ENCODE measurements at places on chromosomes 7 and 10. TPM values are rescaled to one million over a fixed set of nuclear protein-coding genes. Genes with fewer than 3 reads are reported as not detected.
A peak's percentile ranks its signal among the peaks of the same experiment; 100 is the strongest.

The UNC5B gene
- total RNA-seq, result not detected

DNA sequence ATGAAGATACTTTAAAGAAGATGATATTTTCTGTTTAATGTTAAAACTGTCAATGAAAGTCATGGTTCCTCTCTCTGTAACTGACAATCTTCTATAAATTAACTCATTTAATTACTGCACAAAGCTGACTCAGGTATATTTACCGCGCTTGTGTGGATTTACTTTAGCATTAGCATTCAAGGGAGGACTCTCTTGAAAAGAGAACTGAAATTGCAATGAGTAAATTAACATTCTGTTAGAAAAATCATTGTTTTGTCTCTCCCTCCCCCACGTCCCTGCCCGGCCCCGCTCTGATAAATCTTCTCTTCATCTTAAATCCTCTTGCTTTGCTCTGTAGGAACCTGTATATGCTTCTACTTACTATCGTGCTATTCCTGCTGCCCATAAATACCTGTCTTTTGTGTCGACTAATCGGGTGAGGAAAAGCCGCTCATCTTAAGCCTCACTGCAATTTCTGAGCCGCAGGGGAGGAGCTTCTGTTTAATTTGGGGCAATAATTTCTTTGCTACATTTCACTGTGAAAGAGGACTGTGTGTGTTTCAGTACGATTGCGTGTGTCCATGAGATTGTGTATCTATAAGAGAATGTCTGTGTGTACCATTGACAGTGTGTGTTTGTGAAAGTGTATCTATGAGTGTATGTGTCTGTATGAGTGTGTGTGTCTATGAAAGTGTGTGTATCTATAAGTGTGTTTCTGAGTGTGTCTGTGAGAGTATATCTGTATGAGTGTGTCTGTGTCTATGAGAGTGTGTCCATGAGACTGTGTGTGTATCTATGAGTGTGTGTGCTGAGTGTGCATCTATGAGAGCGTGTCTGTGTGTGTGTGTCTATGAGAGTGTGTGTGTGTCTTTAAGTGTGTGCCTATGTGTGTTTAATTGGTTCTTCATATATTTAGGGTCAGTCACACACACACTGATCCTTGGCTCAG, 46.5 kb upstream of the LYZL2 start:
- H3K27ac ChIP-seq, result no peak overlapping the region
- H3K27me3 ChIP-seq, result peaks cover 12% of the 10 kb centered on the region
- no peak for DNase-seq
- no peaks in the 10 kb centered on the region for H3K4me1 ChIP-seq

The SFTPA1 gene
- not detected for total RNA-seq

DNA sequence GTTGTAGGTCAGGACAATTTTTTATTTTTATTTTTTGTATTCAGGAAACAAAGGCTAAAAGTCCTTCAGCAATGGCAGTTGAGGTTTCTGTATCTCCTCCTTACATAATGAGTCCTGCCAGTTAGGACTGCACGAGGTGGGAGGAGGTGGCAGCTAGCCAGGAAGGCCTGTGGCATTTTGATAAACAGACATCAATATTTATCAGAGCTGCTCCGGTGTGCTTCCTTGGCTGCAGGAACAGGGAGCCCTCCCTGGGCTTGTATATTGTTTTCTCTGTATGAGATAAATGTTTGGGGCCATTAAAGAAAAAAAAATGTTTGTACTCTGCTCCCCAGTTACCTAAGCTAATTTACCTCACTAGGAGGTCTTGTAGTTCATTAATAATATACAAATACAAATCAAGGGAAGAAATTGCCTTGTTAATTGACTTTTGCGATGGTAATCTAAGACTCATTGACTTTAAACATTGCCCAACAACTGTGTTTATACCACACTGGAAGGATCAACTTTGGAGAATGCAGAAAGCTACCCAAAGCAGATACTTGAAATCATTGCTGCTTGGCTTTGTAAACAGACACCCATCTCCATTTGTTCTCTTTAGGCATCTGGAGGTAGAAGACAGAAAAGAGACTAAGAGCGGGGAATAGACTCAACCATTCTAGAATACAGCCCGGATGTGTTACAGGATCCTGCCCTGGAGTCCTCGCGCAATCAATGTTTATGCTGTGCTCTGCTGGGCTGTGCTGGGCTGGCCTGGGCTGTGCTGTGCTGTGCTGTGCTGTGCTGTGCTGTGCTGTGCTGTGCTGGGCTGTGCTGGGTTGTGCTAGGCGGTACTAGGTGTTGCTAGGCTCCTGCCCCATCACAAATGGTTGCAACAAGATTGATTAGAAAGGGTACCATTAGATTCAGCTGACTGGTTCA, 36.5 kb upstream of the PDZD8 start:
- H3K4me3 ChIP-seq, result no peak overlapping the region
- H3K4me1 ChIP-seq, result no peaks in the 10 kb centered on the region
- peaks cover 17% of the 10 kb centered on the region for H3K27me3 ChIP-seq
- DNase-seq, result no peak
- H3K36me3 ChIP-seq, result no peaks in the 10 kb centered on the region
- H3K27ac ChIP-seq, result no peak overlapping the region

DNA sequence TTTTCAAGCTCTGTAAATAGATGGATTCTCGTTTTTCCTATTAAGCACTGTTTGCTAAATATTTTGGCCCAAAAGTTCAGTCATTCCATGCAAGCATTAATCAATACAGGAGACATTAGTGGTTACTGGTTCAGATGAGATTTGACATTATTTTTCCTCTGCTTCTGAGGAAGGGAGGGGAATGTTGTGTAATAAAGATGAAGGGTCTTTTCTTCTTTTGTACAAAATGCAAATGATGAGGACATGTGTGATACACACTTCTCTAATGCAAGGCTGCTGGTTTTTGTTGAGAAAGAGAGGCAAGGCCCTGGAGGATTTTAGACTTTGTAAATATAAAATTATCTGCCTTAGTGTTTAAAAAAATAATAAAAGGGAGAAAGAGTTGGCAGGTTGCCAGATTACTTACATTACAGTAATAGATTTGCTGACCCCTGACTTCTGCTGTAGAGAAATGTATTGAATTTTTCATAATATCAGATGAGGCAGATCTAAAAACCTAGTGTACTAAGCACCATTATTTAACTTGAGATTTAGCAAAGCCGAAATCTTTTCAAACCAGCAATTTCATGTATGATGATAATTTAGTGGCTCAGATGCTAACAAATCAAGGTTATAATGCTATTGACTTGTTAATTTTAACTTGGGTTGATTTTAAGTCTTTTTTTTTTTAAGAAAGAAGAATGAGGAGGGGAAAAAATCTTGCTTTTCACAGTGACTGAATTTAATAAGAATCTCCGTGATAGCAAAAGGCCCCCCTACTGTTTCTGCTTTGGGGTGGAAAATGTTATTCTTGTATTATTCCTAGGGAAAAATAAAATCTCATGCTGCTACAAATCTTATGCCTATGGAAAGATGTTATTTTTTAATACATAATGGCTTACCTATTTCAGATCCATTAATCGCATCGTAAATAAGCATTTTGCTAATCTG, 180.1 kb downstream of the ARID5B start:
- peaks cover 93% of the 10 kb centered on the region for H3K4me1 ChIP-seq
- H3K4me3 ChIP-seq, result peak overlapping the region; percentile 65
- peak overlapping the region; percentile 96 for H3K27ac ChIP-seq
- H3K27me3 ChIP-seq, result no peaks in the 10 kb centered on the region
- no peak for DNase-seq
- H3K36me3 ChIP-seq, result peaks cover 47% of the 10 kb centered on the region

DNA sequence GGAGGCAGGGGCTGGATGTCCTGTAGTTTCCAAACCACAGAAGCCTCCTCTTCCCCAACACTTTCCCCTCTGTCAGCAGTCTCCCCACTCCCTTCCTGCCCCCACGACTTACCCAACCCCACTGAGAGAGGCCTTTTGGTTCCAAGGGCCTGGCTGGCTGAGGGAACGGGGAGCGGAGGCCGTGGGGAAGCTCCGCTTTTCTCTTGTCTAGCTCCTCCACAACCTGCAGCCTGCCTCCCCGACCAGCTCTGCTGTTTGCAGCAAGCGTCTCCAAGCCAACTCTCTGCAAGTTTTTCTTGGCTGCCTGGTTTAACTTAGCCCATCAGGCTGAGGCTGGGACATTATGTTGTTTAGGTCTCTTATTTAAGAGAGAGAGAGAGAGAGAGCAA, 126.8 kb downstream of the NEURL1 start:
- no peak for DNase-seq
- H3K27ac ChIP-seq, result no peak overlapping the region
- peaks cover 30% of the 10 kb centered on the region for H3K36me3 ChIP-seq
- no peaks in the 10 kb centered on the region for H3K27me3 ChIP-seq

DNA sequence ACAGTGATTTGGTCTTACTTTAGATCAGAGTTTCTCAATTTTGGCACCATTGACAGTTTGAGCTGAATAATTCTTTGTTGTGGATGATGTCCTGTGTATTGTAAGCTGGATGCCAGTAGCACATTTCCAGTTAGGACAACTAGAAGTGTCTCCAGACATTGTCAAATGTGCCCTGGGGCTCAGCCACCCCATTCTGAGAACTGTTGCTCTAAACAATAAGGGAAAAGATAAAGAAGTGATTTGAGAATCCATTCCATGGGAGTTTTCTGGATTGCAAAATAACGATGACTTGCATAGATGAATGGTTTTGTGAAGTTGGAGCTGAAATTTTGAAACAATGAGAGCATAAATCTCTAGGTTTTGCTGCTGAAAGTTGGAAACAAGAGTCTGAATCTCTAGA, 44.6 kb downstream of the NUP205 start:
- no peak overlapping the region for H3K4me3 ChIP-seq
- no peak for DNase-seq
- H3K4me1 ChIP-seq, result no peaks in the 10 kb centered on the region
- H3K36me3 ChIP-seq, result peaks cover 80% of the 10 kb centered on the region

The TMEM178B gene
- 0.17 TPM for total RNA-seq

The TYW1 gene
- 26.1 TPM for total RNA-seq

DNA sequence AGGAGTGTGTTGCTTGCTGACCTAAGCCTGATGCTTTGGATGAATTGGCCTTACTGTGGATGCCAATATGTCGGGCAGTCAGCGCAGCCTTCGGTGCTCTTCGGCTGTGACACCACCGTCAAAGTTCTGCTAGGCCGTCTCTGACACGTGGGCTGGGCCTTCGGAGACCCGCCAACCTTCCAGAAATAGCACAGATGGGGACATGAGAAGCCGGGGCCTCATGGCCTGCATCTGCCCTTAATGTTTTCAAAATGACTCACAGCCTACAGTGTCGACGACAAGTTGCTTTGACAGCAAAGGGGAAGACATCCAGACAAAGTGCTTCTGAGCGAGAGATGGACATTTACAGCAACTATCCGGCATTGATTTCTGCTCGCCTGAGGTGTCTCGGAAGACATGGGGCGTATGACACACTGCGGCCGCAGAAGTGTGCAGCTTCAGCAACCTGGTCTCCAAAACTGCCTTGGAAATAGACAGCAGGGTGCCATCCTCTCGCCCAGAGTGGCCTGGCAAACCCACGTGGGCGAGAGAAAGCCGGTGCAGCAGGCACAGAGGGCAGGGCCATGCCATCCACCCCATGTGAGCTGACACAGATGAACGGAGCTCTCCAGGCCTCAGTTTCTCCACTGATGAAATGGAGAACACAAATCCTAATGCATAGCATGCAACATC, 94.0 kb upstream of the PPP2R2D start:
- no peaks in the 10 kb centered on the region for H3K27me3 ChIP-seq
- no peak overlapping the region for H3K4me3 ChIP-seq
- H3K4me1 ChIP-seq, result no peaks in the 10 kb centered on the region

GRCh38 chr10:31062856-31063255, 31.2 kb upstream of the ZNF438 start:
- DNase-seq, result no peak
- H3K27me3 ChIP-seq, result peaks cover 22% of the 10 kb centered on the region
- H3K36me3 ChIP-seq, result no peaks in the 10 kb centered on the region
- H3K4me3 ChIP-seq, result no peak overlapping the region

The LRMDA gene
- total RNA-seq, result not detected

- no peak overlapping the region for H3K4me3 ChIP-seq
- H3K36me3 ChIP-seq, result no peaks in the 10 kb centered on the region
- no peak for DNase-seq
- H3K27ac ChIP-seq, result no peak overlapping the region
- no peaks in the 10 kb centered on the region for H3K4me1 ChIP-seq
- no peaks in the 10 kb centered on the region for H3K27me3 ChIP-seq
Measured at GRCh38 chr10:63657761-63658160, 136.6 kb downstream of the REEP3 start.

Measured in activated B cell treated with CpG ODN at 0.5 μM for 24 hours (primary cell).